ENCODE measurements at places on chromosomes 7 and 10. TPM values are rescaled to one million over a fixed set of nuclear protein-coding genes. Genes with fewer than 3 reads are reported as not detected.

The SPDYE5 gene
- total RNA-seq = not detected

The PLCE1 gene
- not detected for total RNA-seq

The OTUD1 gene
- total RNA-seq = 6.9 TPM

The SCIN gene
- 0.29 TPM for total RNA-seq

The PIP4K2A gene
- 130 TPM for total RNA-seq

DNA sequence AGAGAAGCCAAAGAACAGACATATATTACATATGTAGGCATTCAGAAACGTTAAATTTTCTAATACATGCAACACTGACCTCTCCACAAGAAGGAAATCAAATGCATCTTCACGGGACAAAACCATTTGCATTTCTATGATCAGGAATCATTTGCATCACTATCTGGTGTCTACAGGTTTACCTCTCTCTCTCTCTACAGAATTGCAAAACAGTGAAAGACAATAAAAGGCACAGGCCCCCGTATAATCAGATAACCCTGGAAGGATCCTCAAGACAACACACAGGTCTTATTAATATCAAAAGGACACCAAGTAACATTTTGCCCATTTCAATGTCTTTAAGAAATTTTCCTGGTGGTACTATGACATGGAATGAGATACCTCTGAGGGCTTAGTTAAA, 306.3 kb downstream of the GPAM start:
- no peak for DNase-seq

DNA sequence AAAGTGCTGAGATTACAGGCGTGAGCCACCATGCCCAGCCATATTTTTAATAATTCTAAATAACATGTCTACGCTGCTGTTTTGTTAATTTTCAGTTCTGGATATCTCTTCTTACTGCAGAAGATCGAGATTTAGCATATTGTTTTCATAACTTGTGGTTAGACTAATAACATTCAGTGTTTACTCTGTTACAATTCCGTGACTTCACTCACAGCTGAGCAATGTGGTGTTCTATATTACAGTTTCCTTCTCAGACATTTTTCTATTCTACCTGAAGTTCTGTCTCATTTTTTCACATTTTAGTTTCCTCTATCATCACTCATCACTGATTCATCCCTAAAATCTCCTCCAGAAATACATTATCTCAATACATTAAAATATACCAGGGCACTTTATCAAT, 10.9 kb downstream of the RNF32 start:
- DNase-seq = no peak

GRCh38 chr7:55561690-55562089, 10.6 kb downstream of the VOPP1 start:
- DNase-seq = no peak

GRCh38 chr10:74011770-74012169, 13.9 kb downstream of the VCL start:
- DNase-seq = no peak

GRCh38 chr10:71015674-71016073, 127.3 kb upstream of the PCBD1 start:
- no peak for DNase-seq

- DNase-seq = no peak
Observed at GRCh38 chr7:99383791-99384370, 9.4 kb downstream of the ARPC1B start.

DNA sequence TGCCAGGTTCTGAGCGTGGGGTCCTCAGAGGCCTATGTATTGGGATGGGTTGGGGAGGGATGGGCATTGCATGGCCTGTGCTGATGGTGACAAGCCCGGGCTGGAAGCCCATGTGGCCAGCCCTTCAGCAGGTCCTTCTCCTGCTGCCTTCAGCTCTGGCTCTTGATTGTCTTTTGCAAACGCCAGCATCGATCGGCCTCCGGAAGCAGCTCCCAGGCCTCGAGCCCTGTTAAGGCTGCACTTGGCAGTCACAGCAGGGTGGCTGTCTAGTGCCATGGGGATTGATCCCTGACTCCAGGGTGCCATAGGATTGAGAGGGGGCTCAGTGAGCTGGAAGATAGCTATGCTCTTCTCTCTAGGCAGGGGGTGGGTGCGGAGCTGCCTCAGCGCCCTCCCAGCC, 51.4 kb downstream of the CDH23 start:
- DNase-seq = no peak

- DNase-seq = no peak
Observed at GRCh38 chr10:28385748-28386502, 83.1 kb upstream of the MPP7 start.

- no peak for DNase-seq
Observed at GRCh38 chr10:102312683-102313082, 67.4 kb downstream of the GBF1 start.

- DNase-seq = no peak
Observed at GRCh38 chr7:129436335-129436923, 2.2 kb downstream of the STRIP2 start.

Data from CD8-positive, alpha-beta memory T cell (primary cell).